ENCODE measurements at places on chromosomes 7 and 10. TPM values are rescaled to one million over a fixed set of nuclear protein-coding genes. Genes with fewer than 3 reads are reported as not detected.

GALNT17 gene
- total RNA-seq, result not detected

CNNM1 gene
- total RNA-seq, result 0.42 TPM

TWIST1 gene
- 0.31 TPM for total RNA-seq

SKIDA1 gene
- 0.32 TPM for total RNA-seq

CSTF2T gene
- total RNA-seq, result 16.7 TPM

MNX1 gene
- not detected for total RNA-seq

UNC5B gene
- 0.67 TPM for total RNA-seq

EPHA1 gene
- 38.9 TPM for total RNA-seq

CHCHD2 gene
- 559 TPM for total RNA-seq

MUC12 gene
- total RNA-seq, result 0.21 TPM

Measured in foreskin keratinocyte (primary cell).